Hematopoietic multipotent progenitor cell (in vitro differentiated cells): ENCODE measurements at places on chromosomes 2 and 18.

- no peak for DNase-seq
These were observed 227.9 kb upstream of the SPRED2 start for GRCh38 chr2:65660340-65660739.

- DNase-seq, result peak; percentile 91
These were observed 11.3 kb downstream of the IL1RN start for GRCh38 chr2:113138428-113139322.

DNA sequence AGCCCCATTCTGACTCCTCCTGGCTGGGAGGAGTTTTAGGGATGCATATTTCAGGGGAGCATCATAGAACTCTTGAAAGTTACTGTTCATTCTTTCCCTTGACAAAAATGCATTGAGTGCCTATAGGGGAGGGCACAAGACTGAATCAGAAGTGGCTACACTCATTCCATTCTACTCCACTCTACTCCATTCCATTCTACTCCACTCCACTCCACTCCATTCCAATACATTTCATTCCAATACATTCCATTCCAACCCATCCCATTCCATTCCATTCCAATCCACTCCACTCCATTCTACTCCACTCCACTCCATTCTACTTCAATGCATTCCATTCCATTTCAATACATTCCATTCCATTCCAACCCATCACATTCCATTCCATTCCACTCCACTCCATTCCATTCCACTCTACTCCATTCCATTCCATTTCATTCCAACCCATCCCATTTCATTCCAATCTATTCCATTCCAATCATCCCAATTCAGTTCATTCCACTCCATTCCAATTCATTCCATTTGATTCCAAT lies 110.8 kb downstream of the LOXHD1 start:
- no peak for DNase-seq

DNA sequence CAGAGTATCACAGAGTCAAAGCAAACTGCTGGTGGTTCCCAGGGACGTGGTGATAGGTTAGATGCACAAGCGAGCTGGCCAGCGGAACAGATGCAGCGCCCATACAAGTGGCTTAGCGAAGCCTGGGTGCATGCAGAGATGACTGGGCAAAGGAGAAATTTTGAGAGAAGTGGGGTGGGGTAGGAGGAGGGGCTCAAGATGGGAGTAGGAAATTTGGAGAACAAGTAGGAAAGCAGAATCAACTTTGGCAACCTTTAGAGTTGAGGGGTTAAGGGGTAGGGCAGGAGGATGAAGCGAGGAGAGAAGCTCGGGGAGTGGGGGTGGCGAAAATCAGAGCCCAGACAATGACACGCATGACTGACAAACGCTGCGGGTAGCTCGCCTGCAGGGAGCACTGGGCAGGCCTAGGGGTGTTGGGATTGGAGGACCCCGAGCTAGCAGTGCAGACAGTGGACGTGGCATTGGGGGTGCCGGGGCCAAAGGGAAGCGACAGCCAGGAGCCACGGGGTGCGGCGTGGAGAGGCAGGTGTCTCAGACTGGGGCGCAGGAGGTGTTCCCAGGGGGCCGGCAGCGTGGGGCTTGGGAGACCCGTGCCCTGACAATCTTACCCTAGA lies 431 bp downstream of the FAM98A start:
- no peak for DNase-seq

DNA sequence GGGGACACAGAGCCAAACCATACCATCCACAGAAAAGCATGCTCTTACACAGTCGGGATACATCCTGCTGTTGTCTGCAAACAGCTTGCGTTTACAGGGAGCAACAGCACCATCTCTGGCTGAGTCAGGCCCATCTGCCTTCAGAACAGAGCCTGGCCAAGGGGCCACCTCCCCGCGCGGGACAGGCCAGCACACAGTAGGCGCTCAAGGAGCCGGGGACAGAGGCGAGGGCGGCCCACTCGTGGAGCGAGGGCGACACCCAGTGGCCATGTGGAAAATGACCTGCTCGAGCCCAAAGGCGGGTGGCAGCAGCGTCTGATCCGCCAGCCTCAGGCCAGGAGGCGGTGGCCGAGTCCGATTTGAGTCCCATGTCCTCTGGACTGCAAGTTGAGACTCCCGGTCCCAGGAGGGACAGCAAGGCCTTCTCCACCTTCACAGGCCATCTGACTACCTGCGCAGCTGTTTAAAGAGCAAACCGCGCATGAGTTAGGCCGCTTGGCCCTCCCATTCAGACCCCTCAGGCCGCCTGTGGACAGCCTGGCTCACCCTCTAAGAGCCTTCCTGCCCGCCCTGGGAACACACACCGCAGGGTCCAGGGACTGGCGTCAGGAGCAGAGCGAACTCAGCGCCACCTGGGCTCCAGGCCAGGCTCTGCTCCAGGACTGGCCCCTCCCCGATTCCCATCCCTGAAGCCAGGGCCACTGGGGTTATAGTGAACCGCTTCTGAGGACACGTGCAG lies 38.3 kb downstream of the TTC32 start:
- peak; percentile 56 for DNase-seq

DNA sequence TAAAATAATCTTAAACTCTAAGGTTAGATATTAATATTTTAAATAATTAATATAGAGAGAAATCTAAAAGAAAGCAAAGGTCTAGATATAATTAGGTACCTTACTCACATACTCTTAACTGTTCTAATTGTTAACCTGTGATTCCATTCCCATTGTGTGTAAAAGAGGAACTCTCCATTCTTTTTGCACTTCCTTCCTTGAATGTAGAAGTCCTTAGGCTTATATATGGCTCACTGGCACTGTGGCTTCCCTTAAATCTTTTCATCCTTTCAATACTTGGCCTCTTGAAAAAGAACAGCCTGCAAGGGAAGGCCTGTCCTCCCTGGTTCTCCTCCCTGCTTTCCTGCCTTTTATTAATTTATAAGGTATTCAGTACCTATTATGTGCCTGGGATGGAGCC lies 182.8 kb upstream of the FOSL2 start:
- no peak for DNase-seq

DNA sequence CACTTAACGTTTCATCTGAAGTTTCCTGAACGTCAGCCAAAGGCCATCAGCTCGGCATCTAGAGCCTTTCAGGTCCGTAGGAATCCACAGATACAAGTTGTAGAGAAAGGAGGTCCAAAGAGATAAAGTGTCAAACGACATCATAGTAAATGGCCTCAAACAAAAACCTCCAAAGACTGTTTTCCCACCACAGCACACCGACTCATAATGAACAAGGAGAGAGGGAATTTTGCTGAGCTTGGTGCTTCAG lies 150.3 kb downstream of the PXDN start:
- no peak for DNase-seq

DNA sequence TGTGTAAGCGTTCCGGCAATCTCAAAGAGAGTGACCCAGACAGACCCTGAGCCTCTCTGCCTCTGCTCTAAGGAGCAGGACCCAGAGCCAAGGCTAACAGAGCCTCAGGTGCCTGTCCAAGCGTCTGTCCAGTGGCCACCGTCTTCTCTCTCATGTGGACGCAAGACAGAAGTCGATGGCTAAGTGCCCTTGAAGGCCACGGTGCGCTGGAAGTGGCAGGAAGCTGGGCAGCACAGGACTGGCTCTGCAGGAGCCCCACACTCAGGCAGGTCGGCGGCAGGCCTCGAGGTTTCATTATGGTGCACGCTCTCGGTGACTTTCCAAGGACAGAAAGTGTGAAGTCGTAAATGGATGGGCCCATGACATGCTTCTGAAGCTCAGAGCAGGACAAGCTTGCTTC lies 49.1 kb downstream of the HDAC4 start:
- DNase-seq, result no peak

DNA sequence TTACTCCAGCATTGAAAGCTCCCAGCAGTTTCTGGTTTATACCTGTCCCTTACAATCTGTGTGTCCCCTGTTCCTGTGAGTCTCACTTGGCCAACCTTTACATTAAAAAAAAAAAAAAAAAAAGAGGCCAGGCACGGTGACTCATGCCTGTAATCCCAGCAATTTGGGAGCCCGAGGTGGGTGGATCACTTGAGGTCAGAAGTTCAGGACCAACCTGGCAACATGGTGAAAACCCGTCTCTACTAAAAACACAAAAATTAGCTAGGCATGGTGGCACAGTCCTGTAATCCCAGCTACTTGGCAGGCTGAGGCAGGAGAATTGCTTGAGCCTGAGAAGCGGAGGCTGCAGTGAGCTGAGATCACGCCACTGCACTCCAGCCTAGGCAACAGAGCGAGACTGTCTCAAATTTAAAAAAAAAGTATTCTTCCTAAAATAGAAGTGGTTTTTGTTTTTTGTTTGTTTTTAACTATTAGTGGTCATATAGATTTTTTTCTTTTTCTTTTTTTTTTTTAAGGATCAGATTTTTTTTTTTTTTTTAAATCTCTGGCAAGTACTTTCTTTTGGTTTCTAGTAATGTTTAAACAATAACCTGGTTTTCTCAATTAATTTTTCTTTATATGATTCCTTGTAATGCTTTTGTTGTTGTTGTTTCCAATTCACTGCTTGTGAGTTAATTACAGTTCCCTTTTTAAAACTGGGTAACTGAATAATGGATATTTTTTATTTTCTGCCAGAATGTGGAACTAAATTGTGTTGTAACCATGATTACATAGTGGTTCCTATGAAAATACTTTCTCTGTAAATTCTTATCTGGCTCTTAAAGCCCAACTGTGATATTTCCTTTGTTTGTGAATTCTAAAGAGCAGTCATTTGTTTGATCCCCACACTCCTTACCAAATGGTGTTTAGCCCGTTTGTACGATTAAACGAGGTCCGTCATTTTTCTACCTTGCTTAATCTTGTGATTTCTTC lies 116.8 kb downstream of the CTAGE1 start:
- DNase-seq, result no peak

DNA sequence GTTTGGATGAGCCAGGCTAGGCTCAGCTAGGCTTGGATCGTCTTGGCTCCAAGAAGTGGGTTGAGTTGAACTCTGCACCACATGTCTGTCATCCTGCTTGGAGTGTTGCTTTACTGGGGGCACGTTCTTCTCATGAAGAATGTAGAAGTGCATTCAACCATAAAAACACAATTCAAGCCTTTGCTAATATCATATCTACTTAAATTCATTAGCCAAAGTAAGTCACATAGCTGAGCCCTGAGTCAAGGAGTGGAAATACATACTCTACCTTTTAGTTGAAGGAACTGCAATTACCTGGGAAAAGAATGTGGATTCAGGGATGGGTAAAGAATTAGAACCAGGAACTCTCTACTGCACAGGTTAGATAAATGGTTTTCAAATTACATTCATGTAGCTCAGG lies 360.4 kb upstream of the KCNH7 start:
- no peak for DNase-seq

GRCh38 chr2:197212344-197213262 lies 98.0 kb downstream of the ANKRD44 start:
- DNase-seq, result no peak

DNA sequence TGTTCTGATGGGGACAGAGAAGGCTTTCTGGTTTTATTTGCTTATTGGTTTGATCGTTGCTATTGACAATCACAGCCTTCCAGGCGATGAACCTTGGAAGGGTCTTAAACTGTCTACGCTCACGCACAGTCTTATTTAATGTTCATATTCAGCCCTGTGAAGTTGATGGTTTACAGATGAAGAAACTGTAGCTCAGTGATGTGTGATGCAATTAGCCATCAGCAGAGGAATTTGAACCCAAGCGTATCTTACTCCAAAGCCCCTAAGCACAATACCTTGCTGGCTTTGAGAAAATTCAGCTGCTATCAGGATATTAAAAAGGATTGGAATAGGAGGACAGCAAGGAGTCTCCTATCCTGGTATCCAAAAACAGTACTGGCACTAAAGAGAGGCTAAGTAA lies 98.3 kb upstream of the STPG4 start:
- DNase-seq, result no peak

DNA sequence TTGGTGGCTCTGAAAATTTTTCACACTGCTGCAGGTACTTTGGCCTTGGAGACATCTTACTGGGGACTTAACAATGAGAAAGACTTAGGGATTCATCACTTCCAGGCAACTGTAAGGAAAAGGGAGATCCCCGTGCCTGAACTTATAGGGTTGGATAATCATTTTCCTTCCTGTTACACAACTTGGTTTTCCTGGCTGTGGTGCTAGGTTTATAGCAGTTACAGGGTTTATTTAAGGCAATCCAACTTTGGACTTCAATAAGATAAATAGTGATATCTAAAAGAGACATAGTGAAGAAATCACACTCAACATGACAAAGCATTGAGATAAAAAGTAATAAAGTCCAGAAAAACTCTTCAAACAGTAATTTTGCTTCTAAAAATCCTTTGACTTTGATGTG lies 70.2 kb upstream of the RAPH1 start:
- no peak for DNase-seq

DNA sequence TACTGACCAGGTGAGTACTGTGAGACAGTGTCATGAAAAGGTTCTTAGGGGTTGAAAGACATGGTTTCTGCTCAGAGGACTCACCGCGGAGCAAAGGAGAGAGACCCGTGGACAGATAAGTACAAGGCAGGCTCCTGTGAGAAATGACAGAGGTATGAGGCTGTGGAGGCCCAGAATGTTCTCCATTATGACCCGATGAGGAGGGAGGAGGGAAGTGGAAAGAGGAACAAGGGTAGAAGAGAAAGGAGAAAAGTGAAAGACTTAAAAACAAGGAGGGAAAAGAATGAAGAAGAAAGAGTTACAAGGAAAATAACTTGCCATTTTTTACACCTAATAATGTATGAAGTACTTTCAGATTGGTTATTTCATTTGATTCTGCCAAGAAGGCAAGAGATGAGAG lies 29.8 kb downstream of the MAPRE3 start:
- peak; percentile 23 for DNase-seq

GRCh38 chr2:74255660-74256213 lies 57.3 kb downstream of the MTHFD2 start:
- no peak for DNase-seq

GRCh38 chr2:105865222-105865913 lies 120.7 kb downstream of the NCK2 start:
- no peak for DNase-seq

- DNase-seq, result no peak
These were observed 345.9 kb downstream of the TSN start for GRCh38 chr2:122101319-122101718.

- DNase-seq, result no peak
These were observed 28.6 kb upstream of the CUL3 start for GRCh38 chr2:224613543-224614286.

- DNase-seq, result no peak
These were observed 189.6 kb upstream of the SP5 start for GRCh38 chr2:170525566-170525900.

- DNase-seq, result no peak
These were observed 30.2 kb downstream of the RBM45 start for GRCh38 chr2:178142274-178143065.
